ENCODE measurements at places on chromosomes 1 and 21.

DNA sequence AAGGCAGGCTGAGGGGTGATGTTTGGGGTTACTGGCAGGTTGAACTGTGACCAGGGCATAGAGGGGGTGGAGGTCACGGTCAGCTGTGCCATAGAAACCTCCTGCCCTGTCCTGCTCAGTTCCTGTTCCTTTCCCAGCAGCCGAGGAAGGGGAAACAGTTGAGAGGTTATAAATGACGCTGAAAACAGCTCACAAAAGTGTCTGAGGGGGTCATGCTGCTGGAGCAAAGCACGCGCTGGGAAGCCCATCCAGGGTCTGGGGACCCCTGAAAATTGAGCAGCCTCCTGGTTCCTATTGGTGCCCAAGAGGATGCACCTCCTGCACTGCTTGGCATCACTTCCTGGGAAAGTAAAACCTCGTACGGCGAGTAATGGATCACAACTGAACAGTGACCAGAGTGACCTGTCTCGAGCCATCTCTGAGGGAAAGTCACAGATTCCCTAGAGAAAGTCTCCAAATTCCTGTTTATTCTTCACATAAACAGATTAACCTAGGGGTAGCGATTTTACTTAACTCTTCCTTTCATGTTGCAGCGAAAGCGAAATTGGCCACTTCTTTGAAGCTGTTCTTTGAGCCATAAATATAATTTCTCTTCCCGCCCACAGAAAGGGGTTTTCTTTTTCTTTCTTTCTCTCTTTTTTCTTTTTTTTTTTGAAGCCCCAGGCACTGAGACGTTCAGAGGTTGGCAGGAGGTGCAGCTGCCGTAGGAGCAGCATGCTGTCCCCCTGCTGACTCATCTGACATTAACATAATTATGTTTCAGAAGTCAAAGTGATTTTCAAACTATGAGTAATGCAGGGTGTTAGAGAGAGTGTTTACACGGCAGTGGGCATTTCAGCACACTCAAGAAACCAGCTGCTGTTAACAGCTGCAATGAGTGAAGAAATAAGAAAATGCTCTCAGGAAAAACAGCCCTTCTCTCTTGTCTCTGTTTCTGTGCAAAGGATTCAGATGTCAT is 41.8 kb upstream of the ATF3 start:
- DNase-seq, result no peak

- DNase-seq, result no peak
Measured at GRCh38 chr1:79259390-79260336, 253.1 kb upstream of the ADGRL4 start.

DNA sequence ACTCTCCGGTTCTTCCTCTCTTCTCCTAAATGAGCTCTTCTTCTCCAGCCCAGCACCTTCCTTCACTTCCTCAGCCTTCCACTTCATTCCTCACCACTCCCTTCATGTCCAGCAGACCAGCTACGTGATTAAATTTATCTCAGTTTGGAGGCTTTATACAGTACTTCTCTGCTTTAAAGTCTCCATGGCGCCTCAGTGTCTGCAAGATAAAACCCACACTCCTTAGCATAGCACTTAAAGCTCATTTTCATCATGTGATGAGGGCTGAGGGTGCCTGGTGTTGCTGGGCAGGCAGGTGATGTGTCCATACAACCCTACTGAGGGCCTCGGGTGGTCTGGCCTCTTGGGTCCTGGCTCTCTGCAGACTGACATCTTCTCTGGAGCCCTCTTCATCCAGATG is 7.7 kb downstream of the SLC5A9 start:
- no peak for DNase-seq

DNA sequence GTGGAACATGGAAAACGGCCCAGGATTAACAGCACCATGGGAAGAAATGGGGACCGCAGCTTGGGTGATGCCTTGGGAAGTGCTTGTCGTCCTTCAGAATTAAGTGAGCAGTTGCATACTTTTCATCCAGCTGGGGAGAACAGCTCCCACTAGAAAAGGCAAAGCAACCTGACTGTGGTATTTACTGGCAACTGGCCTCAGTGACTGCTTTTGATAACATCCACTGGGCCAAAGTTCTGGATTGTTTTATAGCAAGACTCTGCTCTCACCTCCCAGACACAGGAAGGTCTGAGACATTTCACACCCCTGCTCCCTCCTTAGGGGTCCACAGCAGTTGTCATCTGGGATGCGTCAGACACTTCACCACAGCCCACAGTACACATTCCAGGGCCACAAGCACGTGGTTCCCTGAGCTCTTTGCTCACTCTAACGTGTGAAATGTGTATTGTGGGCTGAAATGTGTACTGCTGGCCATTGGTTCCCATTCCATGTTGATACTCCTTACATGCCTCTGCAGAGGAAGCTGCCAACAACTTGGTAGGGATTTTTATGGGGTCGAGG is 6.6 kb downstream of the PAPPA2 start:
- no peak for DNase-seq

GRCh38 chr1:2472561-2473177 is 3.4 kb upstream of the PLCH2 start:
- DNase-seq, result no peak

All from ascending aorta (tissue), 2 donors.